ENCODE measurements at places on chromosomes 16 and 17. TPM values are rescaled to one million over a fixed set of nuclear protein-coding genes. Genes with fewer than 3 reads are reported as not detected.

GRCh38 chr16:31458844-31459686 is at the start of gene ARMC5:
TSS of gene ARMC5 (plus strand) at chr16:31459501. CDS start at chr16:31459525, 24 bp downstream.
- DNase-seq: peak; percentile 99

Gene XAF1
- 37.4 TPM for total RNA-seq

DNA sequence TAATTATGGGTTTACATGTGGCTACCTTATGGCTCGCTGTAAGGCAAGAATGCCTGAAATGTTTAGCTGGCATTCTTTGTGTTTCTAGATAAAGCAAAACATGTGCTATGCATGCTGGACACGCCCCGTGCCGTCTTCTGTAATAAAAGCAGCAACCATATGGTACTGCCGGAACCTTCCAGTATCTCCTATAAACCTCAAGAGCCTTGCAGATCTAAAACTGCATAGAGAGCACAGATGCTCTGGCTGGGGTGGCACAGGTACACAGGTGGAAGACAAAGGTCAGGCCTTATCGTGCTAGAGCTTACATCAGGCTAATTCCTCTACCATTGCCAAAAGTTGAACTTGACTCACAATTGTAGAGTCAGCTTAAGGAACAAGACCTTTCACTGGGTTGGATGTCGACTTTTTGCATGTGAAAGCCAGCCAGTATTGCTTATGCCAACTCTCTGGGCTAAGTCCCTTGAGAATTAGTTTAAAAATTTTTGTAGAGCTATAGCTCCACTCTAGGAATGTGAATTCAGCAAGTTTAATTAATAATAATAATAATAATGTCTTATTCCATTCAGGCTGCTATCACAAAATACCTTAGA is 187.4 kb upstream of the CACNG5 start:
- peak; percentile 49 for DNase-seq

- DNase-seq: peak; percentile 40
These were observed 19.5 kb downstream of the BCL7C start for GRCh38 chr16:30874244-30874820.

DNA sequence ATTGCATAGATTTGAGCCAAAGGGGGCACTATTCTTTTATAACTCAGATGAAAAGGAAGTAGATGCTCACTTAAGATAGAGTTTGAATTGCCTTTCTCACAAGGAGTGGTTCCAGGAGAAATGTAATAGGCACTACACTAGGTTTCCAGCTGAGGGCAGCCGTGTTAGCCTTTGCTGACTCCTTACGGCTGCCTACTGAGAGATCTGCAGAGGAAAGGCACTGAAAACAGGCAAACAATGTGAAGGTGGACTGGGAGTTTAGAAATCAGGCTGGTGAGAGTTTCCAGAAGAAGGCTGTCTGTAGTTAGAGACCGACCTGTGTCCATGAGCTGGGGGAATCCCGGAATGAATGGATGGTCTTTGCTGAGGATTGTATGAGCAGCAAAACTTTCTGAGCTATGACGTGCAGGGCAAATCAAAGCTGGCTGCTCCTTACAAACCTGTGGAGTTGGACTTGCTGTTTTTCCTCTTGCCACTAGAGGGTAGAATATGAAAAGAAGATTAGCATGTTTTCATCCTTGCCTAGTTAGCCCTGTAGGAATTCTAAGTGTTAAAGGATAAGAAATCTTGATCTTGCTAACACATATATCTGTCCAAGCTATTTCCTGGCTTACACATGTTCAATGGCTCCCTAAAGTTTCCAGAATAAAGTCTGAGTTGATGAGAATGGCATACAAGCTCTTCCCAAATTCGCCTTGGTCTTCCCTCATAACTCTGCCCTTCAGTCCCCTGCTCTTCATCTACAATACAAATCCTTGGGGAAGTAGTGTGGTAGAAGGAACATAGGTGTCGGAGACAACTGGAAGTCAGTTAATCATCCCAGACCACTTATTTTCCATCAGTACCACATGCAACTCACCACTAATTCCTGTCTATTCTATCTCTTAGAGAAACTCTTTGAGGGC is 20.1 kb upstream of the TAOK1 start:
- DNase-seq: peak; percentile 70

- DNase-seq: no peak
These were observed 26.3 kb downstream of the STAT5B start for GRCh38 chr17:42249681-42250446.

Gene HLF
- 34.9 TPM for total RNA-seq
